ENCODE measurements at places on chromosomes 11 and 22. TPM values are rescaled to one million over a fixed set of nuclear protein-coding genes. Genes with fewer than 3 reads are reported as not detected.

The FAM227A gene
- total RNA-seq: 0.52 TPM

DNA sequence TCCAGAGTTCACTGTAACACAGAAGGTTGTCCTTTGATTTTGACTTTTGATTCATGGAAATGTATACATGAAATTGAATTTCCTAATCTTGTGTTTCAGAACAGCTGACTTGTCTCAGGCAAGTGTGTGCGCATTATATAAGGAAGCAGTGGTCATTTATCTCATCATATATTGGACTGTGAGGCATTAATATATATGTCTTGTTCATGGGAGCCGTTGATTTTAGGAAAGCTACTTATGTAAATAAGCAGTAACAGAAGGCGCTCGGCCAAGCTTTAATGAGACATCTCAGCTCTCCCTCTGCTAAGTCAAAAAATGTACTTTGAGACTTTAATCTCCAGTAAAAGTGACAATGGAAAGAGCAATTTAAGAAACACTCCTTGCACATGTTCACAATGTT, 100.5 kb downstream of the PDHX start:
- no peak for DNase-seq

DNA sequence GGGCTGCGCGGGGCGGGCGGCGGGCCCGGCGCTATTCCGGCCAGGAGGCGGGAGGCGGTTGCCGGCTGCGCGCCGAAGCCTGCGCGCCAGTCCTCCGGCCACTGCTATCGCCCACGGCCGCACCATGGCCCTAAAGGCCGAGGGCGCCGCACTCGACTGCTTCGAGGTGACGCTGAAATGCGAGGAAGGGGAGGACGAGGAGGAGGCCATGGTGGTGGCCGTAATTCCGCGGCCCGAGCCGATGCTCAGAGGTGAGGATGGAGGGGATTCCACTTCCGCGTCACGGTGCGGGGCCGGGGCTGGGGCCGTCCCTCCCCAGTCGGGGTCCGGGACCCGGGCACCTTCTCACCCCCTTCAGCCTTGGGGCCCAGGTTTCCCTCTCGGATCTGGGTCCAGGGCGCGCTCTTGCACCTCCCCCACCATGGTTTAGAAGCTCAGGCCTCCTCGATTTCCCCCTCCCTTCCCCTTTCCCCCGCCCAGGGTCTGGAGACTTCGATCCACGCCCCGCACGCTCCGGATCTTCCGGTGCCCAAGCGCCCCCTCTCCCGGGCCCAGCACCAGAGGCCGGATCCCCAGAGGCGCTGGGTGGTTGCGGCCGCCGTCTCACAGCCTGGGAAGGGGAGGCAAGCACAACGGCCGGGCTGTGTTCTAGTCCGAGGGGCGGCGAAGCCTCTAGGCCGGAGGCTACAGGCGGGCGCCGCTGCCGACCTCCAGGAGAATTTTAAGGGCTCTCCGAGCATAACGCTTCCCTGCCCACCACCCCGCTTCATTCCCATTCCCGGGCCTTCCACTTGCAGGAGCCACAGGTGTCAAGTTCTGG, 517 bp downstream of the SPINDOC start:
- peak; percentile 66 for DNase-seq

The KDM4D gene
- 0.17 TPM for total RNA-seq

DNA sequence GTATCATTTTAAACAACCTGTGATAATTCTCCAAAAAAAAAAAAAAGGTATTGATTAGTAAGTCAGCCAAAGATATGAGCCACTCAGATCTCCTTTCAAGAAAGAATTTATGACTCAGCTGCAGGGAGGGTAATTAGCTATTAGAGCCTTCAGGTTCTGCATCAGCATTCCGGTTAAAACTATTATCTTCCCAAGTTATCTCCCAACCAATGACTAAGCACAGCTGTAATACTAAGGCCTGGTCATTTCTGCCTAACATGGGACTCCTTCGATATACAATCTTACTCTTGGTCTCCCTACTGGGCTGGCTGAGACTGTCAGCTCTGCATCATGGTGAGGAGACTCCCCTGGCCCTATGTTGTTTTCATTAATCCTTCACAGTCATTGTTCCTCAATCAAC, 60.4 kb downstream of the SBF2 start:
- DNase-seq: no peak

GRCh38 chr11:95562196-95562921, 227.2 kb downstream of the FAM76B start:
- DNase-seq: no peak
